ENCODE measurements at places on chromosomes 7 and 10.

- no peak for DNase-seq
These were observed 223.6 kb downstream of the MDFIC start for GRCh38 chr7:115145512-115145911.

- DNase-seq: no peak
These were observed 15.4 kb upstream of the HIBADH start for GRCh38 chr7:27677912-27678612.

DNA sequence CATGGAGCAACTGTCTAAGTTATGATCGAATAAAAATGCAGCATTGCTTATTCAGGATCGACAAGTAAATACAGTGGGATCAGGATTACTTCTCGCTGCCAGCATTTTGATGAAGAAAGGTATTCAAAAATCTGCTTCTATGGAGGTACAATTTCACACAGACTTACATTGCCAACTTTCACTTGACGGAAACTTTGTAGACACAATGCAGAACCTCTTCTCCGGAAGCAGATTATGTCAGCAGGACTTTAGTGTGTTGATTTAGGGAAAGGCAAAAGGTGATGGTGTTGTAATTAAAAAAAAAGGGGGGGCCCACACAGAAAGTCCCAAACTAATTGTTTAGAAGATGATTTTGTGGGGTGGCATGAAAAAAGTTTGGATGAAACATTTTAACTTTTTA is 462.4 kb upstream of the KLF6 start:
- DNase-seq: no peak

DNA sequence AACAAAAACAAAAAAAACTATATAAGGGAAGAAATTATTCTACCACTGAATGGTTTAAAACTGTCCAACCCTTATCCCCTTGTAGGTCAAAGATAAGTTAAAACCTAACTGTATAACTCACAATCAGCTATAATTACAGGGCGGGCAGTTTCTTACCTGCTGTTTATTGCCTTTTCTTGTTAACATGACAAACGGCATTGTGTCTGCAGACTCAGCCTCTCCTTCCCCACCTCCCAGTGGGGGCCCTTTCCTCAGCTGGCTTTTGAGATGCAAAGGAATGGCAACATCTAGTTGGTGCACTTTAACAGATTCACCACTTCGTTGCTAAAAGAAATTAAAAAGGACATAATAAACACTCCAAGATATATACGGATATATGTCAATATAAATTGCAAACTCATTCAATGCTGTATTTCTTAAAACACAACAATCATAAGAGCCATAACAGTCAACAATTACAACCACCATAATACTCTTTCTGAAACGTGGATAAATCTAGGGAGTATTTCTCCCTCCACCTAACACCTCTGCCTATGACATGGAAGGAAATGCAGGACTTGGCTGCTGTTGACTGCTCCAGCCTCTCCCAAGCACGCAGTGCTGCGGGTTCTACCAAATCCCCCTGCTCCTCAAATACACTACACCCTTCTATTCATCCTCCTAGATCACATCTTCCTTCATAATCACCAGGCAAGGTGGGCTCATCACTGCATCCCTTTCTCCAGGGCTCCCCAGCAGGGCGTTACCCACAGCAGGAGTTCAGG is 106.0 kb downstream of the UPF2 start:
- no peak for DNase-seq

GRCh38 chr10:3067859-3068179 is 471 bp downstream of the PFKP start:
- no peak for DNase-seq

GRCh38 chr10:103799341-103799740 is 56.0 kb downstream of the SH3PXD2A start:
- no peak for DNase-seq

GRCh38 chr10:77041636-77042258 is 595.9 kb downstream of the KCNMA1 start:
- no peak for DNase-seq

GRCh38 chr10:35336084-35336831 is at the start of gene CCNY:
TSS of gene CCNY (plus strand) at chr10:35336509. CDS start at chr10:35337054, 545 bp downstream.
- peak; percentile 10 for DNase-seq

DNA sequence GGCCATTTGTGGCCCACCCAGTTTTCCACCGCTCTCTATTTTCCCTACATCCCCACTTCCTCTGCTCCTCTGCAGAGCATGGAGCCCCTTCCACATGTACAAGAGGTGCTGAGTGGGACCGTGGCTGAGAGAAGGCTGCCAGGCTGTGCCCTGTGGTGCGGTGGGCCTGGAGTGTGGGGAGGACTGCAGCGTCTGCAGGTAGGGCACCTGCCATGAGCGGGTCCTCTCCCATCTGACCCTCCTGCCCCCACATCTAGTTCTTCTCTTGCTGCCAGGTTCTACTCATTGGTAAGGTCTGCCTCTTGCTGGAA is 145.6 kb upstream of the FAM20C start:
- DNase-seq: no peak

DNA sequence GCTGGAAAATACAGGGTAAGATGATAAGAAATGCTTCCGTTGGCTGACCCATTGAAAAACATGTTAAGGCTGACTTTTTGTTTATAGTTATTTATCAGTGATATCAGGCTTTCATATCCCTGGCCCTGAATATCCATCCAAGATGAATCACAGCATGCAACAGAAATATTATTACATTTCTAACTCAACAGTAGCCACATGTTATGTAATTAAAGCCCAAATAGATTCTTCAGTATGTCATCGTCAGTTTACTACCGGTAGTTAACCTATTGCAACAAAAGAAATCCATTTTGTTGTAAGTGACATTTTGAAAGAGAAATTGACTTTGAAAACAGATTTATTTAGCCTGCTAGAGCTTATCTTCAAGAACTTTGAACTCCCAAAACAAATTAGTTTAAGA is 354.1 kb upstream of the CELF2 start:
- no peak for DNase-seq

- peak; percentile 19 for DNase-seq
These were observed 535 bp downstream of the BTRC start for GRCh38 chr10:101354328-101355071.

DNA sequence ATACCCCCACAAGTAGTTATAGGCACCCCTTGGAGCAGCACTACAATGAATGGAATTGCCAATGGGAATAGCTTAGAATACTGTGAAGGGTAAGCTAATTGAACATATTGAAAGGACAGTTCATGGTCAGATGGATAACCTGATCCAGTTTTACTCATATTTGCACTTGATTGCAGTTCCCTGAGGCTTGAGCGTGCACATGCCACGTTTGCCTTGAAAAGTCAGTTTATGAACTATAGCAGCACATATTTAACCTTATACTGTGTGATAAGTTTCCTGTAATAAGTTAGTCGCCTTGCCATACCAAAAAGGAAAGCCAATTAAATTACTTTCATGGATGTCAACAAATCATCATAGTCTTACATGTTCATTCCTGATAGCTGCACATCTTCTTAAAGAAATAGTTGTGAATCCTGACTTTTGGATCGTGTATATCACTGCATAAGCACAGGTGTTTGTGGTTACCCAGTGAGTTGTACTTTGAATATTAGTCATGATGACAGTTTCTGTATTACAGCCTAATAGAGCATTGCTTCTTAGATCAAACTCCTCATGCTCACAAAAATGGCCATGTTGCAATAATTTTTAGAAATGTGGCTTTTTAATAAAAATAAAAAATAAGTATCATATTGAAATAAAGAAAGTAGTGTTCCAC is 21.6 kb downstream of the DNTT start:
- DNase-seq: no peak

- DNase-seq: no peak
These were observed 148.3 kb upstream of the GPR26 start for GRCh38 chr10:123517901-123518300.

DNA sequence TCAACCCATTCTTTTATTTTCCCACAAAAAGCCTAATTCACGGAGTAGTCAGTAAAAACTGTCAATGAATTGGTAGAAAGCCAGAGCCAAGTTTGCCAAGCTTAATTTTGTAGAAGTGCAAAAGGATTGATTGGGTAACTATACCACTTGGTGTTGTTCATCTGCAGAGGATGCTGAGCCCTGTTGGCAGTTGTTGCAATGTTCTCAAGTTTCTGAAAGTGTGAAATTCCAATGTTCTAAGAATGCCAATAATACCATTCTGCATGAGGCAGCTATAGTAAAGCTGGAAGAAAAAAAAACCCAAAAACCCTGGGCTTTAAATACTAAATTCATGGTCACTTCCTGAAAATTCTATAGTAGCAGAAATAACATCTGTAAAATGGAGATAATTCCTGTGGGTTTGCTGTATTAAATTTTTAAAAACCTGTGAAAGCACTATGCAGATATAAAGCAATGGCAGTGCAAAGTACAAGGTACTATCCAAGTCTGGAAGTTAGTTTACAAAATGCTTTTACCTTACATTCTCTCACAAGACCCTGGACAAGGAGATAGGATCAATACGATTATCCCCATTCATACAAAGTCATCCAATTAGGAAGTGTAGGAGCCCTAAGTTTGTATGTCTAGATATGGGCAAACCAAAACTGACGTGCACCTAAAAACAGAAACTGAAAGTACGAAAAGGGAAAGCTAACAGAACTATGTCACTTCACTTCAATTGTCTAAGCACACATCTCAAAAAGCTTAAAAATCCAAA is 6.0 kb upstream of the PON1 start:
- no peak for DNase-seq

DNA sequence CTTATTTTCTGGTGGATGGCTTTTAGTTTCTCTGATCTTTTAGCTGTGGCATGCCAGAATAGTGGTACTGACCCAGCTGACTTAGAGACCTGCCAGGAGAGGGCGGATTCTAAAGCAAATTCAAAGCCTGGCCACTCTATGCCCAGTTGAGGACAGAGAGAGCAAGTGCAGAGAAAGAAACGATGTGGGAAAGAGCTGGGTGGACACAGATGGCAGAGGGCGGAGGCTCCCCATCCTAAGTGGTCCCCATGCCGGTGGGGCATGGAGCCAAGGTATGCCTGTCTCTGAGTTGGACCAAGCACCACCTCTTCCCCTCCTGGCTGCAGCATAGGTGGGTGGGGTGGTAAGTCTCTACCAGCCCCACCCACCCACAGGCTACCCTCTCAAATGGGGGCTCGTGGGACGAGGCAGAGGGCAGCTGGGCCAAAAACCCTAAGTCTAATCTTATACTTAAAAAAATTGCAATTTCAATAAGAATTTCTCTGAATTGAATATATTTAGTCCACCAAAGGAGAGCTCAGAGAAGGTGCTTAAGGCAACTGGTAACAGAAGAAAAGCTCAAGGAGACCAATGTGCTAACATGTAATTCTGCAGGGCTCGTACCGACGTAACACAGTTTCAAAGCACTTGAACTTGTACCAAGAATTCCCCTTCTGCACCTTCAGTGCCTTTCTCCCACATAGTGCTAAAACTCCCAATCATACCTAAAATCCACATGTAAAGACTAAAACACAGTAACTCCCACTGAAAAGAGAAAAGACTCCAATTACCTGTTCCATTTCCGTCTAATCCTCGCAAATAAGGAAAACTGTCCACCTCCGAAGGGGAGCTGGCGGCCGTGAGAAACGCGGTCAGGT is 85.7 kb upstream of the NMT2 start:
- DNase-seq: no peak

GRCh38 chr10:102200751-102201640 is 25.1 kb upstream of the ELOVL3 start:
- DNase-seq: no peak

DNA sequence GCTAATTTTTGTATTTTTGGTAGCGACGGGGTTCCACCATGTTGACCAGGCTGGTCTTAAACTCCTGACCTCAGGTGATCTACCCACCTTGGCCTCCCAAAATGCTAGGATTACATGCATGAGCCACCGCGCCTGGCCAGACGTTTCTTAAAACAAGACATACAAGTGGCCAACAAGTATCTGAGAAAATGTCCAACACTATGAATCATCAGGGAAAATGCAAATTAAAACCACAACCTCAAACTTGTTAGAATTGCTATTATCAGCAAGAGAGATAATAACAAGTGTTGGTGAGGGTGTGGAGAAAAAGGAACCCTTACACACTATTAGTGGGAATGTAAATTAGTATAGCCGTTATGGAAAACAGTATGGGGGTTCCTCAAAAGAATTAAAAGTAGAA is 148.6 kb downstream of the SUGCT start:
- DNase-seq: no peak

DNA sequence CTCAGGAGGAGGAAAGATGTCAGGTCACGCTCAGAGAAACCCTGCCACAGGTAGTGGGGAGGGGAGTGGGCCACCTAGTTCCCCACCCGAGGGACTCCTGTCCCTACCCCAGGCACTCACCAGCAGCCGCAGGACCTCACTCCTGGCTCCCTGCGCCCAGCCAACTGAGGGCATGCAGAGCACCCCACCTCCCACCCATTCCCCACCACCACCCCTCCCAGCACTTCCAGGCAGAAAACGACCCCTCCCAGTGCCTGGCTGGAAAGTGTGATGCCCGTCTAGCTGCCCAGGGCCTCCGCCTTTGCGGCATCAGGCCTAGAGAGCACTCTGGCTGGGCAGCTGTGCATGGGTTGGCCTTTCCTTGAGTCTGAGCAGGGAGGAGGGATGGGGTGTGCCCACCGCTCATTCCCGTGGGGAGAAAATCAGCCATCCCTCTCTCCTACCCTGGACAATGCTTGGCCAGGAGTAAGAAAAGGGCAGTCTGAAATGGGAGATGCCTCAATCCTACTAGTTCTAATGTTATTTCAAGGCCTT is 1.3 kb downstream of the C10orf105 start:
- DNase-seq: no peak

- no peak for DNase-seq
These were observed 34.8 kb upstream of the TNPO3 start for GRCh38 chr7:129089521-129090212.

DNA sequence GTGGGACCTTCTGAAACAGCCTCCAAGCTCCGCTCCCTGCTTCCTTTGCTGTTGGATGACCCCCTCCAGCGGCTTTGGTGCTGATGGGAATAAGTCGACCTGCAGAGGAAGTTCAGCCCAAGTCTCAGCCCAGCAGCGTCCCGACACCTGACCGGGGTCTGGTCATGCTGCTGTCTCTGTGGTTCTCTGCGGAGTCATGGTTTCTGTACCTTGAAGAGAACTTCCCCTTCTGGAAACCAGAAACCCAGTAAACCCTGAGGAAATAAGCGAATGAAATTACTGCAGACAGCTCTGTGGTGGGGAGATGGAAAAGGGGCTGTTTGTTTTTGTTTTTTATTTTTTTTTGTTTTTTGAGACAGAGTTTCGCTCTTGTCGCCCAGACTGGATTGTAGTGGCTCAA is 18.3 kb upstream of the ZNF12 start:
- no peak for DNase-seq

DNA sequence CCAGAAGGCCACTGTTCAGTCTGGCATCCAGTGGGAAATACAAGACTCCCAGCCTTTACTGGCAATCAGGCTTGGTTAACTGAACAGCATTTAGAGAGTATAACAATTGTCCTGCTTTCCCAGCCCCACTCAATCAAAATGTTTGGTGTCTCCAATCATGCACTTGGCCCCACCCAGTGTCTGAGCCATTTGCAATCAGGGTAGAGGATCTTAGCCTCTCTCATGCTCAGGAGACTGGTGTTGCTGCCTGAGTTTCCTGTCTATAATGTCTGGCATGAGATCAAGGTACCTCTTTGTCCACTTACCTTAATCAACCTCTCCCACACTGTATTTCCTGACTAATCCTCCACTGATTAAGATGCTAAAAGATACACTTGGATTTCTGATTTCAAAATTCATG is 290.2 kb upstream of the GHITM start:
- DNase-seq: no peak
